Foreskin keratinocyte (primary cell): ENCODE measurements at places on chromosomes 5 and 9.

DNA sequence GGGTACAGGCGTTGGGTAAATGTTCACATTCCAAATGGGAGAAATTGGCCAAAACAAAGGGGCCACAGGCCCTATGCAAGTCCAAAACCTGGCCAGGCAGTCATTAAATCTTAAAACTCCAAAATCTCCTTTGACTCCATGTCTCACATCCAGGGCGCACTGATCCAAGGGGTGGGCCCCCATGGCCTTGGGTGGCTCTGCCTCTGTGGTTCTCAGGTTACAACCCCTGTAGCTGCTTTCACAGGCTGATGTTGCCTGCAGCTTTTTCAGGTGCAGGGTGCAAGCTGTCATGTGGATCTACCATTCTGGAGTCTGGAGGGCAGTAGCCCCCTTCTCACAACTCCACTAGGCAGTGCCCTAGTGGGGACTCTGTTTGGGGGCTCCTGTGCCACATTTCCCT is 44.8 kb downstream of the NLN start:
- no peak for DNase-seq

DNA sequence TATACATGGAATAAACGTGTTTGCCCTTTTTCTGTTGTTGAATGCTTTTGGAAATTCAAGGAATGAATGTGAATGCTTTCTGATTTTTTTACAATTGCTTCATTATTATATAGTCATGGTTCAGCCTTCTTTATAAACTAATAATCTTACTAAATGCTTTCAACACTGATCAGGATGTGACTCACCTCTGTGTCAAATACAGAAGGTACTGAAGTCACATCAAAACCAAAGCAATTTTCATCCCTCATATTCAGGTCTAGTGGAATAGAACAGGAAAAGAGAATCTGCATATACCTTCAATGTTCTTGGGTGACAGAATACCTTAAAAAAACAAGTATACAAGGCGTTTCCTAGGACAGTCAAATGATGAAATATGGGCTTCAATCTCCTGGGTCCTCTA is 170.7 kb downstream of the PDE4D start:
- DNase-seq, result peak; percentile 46

DNA sequence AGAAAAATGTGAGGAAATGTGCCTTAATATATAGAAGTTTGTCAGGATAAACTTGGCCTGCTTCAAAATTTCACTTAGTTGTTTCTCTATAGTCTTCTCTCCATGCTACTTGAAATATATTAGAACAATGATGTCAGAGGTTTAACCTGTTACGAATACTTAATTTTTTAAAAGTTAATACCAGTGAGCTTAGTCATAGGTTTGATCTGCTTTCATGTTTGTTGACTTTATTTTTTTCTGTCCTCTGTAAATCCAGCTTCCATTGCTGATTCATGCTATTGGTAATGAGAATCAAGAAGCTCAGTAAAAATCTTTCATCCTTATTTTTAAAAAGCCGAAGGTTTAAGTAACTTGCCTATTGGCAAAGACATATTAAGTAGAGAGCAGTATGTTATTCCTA is 27.9 kb downstream of the BDP1 start:
- peak; percentile 30 for DNase-seq

- DNase-seq, result no peak
These were observed 80.8 kb downstream of the MAPKAP1 start for GRCh38 chr9:125626187-125626586.

- peak; percentile 84 for DNase-seq
These were observed 164.2 kb downstream of the ACTL7B start for GRCh38 chr9:108691614-108692013.

DNA sequence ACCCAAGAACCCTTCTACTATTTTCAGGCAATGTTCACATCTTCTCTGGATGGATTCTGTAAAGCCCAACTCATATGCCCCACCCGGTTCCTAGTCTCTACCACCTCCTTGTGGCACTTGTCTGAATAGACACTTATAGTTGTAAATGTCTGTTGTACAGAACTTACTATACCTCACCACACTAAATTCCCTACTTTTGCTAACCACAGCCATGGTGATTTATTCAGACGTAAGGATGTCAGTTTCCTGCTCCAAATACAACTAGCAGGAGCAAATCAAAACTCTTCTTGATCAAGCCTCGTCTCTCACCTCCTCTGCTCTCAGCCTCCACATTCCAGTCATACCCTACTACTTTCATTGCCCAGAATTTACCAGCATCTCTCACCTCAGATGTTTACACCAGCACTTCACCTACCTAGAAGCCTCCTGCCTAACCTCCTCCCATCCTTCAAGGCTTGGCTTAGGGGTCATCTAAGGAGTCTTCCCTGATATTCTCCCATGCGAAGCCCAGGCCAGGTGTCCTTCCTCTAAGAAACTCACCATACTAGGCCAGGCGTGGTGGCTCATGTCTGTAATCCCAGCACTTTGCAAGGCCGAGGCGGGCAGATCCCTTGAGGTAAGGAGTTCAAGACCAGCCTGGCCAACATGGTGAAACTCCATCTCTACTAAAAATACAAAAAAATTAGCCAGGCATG is 75.5 kb downstream of the MAPKAP1 start:
- DNase-seq, result peak; percentile 65

DNA sequence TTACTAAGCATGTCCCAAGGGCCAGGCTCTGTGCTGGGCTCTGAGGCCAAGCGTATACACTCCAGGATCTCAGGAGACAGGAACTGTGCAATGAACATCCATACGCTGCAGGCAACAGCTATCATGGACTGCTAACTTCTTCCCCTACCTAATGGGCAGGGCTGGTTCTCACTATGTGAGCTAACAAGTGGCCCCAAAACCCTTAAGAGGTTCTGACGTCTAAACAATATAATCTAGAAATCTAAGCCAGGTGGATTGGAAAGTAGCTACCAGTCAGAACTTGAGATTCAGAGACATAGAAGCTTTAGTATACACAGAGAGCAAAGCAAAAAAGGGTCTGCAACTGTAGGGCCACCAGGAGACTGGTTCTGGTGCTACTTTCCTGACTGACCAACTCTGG is 27.6 kb downstream of the ABCA1 start:
- DNase-seq, result no peak

DNA sequence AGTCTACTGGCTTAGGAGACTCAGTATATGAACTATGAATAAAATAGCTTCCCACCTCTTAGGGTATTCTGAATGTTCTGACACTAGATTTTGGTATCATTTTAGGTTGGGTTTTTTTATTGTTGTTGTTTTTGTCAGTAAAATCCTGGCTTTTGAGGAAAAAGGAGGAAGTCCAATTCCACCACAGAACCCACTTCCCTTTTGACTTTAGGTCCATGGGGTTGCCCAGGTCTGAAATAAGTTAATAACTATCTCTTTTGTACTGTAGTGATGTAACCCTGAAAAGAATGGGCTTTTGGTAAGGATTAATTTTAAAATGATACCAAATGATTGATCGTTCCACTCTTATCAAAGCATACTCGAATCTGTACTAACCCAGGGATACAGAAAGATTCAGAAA is 29.1 kb upstream of the IL12B start:
- no peak for DNase-seq

GRCh38 chr9:79542735-79543620 is 28.8 kb upstream of the TLE4 start:
- DNase-seq, result no peak

GRCh38 chr9:132670457-132671391 is at the start of gene GTF3C4:
Gene GTF3C4 (plus strand): TSS chr9:132670464. CDS start chr9:132670599, 135 bp downstream.
- no peak for DNase-seq

GRCh38 chr5:96516631-96517071 is 83.6 kb upstream of the PCSK1 start:
- no peak for DNase-seq

DNA sequence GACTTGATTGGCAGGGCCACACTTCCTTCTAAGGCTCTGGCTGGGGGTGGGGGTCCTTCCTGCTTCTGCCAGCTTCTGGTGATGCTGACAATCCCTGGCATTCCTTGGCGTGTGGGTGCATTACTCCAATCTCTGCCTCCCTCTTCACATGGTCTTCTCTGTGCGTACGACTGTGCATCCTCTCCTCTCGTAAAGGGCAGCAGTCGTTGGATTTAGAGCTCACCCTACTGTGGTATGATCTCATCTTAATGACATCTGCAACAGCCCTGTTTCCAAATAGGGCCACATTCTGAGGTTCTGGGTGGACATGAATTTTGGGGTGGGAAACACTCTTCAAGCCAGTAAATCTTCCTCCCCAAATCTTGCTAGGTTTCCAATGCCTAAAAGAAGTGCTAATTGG is 36.8 kb downstream of the ROPN1L start:
- peak; percentile 28 for DNase-seq

DNA sequence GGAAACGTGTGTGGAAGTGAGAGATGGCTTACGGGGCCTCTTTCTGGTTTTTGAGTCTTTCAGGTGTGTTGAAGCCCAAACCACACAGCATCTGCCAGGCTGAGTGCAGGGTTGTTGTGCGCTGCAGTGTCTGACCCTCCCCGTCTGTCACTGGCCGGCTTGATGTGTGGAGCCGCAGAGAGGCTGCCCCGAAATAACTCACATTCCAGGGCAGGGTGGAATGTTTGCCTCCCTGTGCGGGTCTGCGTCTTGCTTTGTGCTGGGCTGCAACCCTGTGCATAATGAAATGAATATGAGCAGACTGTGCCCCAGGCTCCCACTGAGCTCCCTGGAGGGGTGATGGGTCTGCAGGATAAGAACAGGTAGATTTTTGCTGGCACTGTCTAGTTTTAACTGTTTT is 9.9 kb upstream of the PLEKHG4B start:
- DNase-seq, result no peak

DNA sequence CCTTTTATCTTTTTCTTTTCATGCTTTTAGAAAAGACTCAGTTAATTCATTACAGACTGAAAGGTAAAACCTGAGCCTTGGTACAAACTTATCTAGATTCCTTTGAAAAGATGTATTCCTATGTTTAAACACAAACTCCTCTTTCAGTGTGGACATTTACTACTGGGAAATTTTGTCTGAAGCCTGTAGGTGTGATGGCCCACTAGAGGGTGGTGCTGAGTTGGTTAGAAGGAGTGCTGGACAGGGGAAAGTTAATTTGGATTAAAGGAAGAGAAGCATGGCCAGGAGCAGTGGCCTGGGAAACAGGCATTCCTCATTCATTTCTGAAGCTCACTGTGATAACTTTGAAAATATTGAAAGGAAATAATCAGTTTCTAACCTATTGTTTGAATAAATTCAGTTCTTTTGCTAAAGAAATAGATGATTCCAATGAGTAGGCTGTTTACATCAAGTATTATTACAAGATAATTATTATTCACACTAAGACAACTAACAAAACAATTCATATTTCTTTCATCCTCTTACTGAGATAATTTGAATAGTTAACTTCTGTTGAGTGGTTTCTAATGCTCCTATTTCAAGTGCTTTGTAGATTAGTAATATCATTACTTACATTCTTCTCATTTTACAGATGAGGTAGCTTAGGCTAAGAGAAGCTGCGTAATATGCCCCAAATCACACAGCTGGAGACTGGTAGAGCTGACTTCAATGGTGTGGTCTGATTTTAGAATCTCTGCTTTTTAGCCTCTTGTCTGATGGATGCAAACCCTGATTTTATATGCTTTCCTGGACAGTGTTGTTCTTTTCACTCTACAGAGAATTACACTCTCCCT is 150.9 kb downstream of the ADGRV1 start:
- DNase-seq, result peak; percentile 27

DNA sequence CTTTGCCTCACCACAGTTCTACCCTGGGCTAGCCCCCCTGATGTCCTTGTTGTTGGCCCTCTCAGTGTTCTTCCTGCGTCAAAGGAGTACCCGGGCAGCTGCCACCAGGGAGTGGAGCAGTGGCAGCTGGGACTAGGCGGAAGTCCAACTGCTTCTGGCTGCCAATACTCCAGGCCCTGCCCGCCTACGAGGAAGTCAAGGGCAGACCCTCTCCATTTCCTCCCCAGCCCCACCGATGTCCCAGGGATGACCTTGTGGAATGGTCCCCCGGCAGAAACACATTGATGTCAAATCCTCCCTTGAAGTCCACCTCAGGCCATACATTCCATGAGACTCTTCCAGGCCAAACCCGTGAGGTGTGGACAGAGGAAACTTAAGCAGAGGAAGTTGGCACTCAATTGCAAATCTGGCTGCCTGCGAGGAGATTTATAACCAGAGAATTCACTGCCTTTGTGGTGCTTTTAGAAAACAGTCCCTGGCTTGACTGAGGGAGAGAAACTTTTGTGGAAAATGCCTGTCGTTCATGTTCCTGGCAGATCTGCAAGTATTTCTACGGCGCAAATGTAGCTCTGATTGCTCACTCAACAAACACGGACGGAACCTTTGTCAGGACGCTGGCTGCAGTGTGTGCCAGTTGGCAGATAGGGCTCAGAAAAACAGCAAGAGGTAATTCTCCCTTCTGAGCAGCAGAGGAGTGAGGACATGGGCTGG is 339.7 kb downstream of the RAB3C start:
- no peak for DNase-seq

DNA sequence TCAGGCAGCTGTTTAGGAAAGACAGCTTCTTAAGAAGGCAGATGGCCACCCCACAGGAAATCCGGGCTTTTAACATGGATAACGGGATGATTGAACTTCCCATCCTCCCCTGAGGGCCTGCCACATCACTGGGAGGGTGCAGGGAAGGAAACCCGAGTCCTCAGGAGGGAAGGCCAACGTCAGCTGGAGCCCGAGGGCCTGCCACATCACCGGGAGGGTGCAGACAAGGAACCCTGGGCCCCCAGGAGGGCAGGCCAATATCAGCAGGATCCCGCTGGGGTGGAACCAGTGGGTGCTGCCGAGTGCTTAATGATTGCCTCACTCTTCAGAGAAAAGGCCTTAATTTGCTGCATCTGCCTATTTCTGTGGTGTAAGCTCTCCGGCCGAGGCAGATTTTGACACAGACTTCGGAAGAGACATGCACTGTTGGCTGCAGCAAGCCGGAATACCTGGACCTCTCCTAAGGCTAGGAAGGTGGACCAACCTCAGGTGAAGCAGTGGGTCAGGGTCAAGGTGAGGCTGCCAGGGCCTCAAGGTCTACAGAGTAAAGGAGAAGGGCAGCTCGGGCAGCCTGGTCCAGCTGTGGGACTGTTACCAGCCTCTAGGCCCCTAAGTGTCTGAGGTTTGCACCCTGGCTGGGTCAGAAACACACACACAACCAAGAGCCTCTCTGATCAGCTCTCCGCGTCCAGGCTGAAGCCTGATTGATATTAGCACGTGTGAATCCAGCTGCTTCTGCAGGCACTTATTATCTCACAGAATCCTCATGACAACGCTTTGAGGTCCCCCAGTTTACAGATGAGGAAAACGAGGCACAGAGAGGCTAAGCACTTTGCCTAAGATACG is 14.8 kb upstream of the COL5A1 start:
- no peak for DNase-seq

DNA sequence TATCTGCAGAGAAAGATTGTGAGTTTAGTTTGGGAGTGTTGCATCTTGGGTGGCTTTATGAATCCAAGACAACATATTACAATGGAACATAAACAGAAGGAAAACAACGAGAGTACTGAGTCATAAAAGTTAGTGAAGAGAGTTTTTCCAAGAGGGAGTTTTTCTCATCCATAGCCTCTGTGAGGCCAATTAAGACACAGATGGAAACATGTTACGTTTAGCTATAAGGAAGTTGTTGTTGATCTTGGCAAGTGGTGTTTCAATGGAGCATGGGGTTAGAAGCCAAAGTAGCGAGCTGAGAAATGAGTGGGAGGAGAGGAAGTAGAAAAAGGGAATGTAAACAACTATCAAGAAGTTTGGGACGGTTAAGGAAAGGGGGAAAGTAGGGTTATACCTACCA is 53.3 kb upstream of the SPATA31D4 start:
- DNase-seq, result no peak
